ENCODE measurements at places on chromosomes 4 and X.

DNA sequence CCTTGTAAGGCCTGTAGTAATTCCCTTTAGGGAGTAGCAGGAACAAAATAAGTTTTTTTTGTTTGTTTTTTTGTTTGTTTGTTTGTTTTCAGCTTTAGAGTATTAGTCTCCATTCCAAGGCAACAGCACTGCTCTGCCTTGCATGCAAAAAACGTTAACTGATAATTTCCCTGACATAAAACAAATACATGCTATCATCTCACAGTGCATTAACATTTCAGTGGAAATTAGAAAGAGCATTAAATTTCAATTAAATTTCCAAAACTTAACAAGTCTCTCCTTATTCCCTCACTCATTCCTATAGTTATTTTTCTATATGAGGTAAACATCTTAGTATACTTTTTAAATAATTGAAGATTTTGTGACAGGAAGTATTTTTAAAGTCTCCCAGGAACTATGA, 378.4 kb upstream of the PCDH7 start:
- DNase-seq: no peak

DNA sequence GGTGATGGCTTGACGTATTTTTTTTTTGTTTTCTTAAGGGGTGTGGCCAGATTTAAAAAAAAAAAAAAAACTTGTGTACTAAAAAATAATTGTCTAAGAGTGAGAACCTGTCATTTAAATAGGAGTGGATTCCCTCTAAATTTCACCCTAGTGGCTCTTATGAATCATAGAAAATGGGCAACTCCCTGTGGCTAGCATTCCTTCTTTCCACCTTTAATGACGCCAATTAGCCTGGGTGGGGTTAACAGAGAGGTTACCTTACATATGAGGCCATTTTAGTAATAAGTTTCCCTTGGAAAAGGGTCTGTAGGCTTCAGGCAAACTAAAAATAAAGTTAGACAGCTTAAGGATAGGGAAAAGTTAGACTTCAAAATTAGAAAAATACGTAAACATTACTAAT, 223.5 kb upstream of the FAM241A start:
- DNase-seq: no peak

DNA sequence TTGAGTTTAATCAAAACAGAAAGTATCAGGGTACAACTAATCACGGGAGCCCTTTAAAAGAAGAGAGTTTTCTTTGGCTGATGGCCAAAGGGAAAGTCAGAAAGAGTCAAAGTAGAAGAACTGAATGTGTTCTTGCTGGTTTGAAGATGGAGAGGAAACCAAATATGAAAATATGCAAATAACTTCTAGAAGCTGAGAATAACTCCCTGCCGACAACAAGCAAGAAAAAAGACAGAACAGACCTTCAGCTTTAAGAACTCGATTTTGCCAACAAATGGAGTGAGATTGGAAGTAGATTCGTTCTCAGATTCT, 903.8 kb downstream of the STIM2 start:
- DNase-seq: no peak

DNA sequence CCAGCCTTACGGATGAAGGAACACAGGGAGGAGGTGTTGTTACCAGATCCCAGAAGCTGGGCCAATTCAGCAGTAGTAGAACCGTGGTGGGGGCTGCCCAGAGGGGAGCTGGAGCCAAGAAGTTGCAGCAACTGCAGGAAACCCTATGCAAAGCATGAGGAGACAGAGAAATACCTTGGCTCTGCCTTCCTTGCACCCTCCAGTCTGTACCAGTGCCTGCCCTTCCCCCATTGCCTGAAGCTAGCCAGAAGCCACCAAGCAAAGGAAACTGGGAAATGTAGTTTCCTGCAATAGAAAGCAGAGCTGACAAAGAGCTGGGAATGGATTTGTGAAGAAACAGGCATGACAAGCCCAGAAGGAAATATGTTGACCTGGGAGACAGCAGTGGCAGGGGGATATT, 108.7 kb upstream of the FUNDC1 start:
- DNase-seq: no peak

DNA sequence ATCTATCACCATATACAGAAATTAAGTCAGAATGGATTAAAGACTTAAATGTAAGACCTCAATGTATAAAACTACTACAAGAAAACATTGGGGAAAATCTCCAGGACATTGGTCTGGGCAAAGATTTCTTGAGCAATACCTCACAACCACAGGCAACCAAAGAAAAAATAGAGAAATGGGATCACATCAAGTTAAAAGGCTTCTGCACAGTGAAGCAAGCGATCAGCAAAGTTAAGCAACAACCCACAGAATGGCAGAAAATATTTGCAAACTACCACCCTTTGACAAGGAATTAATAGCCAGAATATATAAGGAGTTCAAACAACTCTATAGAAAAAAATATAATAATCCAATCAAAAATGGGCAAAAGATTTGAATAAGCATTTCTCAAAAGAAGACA, 236.9 kb upstream of the EMCN start:
- DNase-seq: no peak

DNA sequence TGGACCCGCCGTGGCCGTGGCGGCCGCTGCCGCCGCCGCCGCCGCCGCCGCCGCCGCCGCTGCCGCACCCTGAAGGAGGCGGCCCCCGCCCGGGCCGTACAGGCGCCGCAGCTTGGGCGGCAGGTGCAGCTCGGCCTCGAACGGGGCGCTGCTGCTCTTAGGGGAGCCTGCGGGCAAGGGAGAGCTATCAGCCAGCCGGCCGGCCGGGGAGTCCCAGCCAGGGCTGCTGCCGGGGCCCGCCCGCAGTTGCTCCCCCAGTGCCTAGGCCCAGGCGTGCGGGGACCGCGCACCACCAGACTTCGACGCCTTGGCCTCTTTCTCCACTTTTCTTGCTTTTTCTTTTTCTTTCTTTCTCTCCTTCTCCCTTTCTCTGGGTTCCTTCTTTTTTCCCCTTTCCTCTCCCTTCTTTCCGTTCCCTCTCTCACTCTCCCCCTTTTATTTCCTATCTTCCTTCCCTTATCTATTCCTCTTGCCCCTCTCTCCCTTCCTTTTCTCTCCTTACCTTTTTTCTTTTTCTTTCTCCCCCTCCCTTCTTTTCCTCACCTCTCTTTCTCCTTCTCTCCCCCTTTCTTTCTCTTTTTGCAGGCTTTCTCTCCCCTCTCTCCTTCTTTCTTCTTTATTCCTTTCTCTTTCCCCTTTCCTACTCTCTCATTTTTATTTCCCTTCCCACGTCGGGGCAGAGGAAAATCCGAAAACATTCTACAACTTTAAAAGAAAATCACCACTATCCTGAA, 2.0 kb downstream of the ARX start:
- DNase-seq: no peak

DNA sequence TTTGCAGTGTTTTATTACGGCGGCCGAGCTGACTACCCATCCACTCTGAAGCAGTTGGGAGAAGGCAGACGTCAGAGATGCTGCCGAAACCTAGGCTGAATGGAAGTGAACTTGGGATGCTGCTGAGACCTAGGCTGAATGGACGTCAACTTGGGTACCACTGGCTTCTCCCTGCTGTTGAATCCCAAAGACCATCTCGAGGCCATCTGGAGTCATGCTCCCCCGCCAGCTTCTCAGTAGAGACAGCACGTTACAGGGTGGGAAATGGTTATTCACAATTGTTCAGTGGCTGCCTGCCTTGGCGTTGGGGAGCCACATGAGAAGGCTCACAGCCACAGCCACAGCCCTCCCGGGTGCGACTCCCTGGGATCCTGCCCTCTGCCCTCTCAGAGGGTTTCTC, 40.9 kb downstream of the P2RY8 start:
- peak; percentile 0 for DNase-seq

GRCh38 chr4:92091335-92091734, 212.4 kb upstream of the GRID2 start:
- no peak for DNase-seq

DNA sequence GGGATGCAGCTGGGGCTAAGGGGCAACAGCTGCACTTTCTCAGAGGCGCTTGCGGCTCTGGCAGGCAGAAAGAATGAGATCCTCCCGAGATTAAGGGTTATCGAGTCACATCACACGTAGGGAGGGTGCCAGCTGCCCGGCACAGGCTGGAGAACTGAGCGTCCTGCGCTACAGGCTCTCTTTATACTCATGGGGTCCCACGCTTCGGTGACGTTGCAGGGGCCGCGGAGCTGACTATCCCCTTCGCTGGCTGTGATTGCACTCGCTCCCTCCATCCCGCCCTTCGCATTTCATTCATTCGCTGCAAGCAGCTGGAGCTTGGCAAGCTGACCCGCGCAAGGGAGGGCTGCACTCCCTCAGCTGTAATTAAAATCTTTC, at the start of gene TACR3:
Gene TACR3, minus strand, starts transcription at position 156 of the 378 bp plus-strand sequence. CDS start 310 bp downstream, outside the sequence.
- no peak for DNase-seq

DNA sequence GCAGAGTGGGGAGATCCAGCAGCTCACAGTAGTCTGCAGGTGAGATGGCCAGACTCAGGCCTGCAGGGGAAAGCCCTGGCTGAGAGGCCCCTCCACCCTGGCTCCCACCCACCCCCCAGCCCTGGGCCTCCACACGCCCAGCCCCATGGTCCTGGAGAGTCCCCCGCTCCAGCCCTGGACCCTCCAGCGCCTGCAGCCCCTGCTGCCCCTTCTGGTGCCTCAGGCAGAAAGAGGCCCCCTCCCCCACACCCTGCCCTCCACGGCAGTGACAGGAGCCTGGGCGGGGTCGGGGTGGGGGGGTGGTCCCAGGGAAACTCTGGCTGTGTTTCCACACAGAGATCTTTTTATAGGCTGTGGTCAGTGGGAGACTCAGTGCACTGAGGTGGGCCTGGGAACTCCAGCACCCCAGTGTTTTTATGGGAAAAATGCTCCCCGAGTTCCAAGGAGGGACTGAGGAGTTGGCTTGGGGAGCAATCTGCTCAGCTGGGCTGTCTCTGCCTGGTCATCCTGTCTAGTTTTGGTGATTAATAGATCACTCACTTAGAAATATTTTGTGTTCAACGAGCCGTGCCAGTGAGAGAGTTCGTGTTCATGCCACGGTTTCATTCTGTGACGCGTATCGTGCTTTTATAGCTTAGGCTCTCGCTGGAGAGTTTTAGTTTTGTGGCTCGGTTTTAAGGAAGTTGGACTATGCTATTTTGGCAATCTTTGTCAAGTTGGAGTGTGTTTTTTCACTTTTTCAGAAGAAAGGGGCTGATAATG, 53.1 kb upstream of the HGFAC start:
- no peak for DNase-seq

DNA sequence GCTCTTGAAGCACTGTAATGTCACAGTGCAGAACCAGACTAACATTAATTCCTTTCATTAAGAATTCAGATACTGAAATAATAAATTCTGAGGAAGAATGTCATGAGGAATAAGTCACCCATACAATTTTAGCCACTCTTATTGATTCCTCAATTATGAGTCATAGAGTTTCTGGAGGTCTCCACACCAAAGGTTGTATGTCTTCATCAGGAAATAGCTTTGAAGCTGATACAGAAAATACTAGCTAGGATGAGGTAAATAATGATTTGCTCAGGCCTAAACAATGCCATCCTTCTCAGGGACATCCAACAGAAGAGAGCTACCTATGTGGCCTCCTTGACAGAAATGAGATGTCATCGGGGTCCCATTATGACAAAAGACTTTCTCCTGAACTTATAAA, 238.8 kb downstream of the OR13H1 start:
- no peak for DNase-seq

- DNase-seq: peak; percentile 6
Measured at GRCh38 chr4:112585977-112586736, 50.6 kb downstream of the ZGRF1 start.

DNA sequence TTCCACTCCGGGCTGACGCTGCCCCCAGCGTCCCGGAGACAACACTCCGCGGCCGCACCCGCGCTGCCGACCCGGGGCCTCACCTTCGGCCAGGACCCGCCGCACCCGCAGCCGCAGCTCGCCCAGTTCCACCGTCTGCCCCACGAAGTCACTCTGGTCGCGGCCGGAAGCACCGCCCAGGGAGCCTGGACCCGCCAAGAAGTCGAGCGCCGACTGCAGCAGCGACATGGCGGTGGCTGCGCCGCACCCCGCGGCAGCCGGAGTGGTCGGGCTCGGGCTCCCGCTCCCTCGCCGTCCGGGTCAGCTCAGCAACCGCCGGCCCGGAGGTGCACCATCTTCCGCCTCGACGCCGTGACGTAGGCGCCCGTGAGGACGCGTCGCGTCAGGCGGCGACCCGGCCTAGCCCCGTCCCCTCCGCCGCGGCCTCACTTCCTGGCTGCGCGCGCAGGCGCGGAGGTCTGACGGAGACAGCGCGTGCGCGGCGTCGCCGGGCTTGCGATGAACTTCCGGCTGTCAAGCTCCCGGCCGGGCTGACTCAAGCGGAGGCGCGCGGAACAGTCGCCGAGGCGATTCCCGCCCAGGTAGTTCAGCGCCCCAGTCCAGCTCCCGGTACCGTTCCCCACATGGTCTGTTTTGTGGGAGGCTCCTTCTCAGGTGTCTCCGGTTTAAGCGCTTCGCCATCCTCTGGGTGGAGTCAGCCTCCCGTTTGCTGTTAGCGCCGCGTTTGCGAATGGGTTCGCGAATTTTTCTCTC, at the start of the genes GAK and TMEM175:
Gene GAK, minus strand, starts transcription at position 357 of the 753 bp plus-strand sequence. Its CDS starts 129 bp downstream, at position 228.
Gene TMEM175, plus strand, starts transcription at position 501 of the 753 bp plus-strand sequence. CDS start 15,280 bp downstream, outside the sequence.
- peak; percentile 93 for DNase-seq

DNA sequence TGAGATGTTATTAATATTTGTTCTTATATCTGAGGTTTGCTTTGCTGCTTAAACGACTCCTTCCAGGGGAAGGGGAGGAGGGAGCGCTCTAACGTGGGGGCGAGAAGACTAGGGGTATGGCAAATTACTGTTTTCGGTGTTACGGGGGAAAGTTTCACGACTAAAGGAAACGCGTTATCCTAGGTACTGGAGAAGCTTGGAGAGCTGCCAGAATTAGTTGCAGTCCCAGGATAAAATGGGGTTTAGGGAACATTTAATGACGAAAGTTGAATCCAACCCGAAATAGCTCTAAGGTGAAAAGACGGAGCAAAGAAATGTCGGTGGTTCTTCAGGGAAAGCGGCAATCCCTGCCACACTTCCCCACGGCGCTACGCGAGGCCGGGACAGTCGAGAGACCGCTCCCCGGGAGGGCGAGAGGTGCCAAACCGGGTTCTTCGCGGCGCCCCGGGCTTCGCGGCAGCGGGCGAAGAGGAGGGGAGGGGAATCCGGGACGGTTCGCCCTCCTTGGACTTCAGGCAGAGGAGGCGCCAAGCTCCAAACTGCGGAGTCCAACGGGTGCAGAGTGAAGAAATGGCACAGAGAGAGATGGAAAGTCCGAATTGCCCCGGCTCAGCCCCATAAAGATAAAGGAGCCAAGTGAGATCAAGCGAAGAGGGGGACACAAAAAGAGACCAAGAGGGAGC, 724 bp downstream of the THOC2 start:
- peak; percentile 11 for DNase-seq

DNA sequence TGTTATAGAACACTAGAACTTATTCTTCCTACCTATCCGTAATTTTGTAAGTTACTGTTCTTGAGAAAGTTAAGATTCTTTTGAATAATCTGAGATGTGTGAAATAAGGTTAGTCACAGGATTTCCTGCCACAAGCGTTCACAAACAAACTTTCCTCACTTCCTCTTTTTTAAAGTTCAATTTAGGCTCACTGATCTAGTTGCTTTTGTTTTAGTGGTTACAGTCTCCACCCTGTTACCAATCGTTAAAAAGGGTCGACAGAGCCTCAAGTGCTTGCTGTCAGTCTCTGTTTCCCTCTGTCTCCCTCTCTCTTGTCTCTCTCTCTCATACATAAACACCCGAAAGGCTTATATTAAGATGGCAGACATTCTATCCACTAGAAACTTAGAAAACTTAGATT, 35.9 kb upstream of the STK26 start:
- peak; percentile 46 for DNase-seq

- DNase-seq: no peak
Measured at GRCh38 chr4:108109997-108110416, 58.7 kb downstream of the LEF1 start.

Measured in hematopoietic multipotent progenitor cell treated with erythropoietin and hydrocortisone succinate and interleukin-3 and kit ligand, for 8 days (in vitro differentiated cells).